ENCODE measurements at places on chromosomes 3 and 15.

DNA sequence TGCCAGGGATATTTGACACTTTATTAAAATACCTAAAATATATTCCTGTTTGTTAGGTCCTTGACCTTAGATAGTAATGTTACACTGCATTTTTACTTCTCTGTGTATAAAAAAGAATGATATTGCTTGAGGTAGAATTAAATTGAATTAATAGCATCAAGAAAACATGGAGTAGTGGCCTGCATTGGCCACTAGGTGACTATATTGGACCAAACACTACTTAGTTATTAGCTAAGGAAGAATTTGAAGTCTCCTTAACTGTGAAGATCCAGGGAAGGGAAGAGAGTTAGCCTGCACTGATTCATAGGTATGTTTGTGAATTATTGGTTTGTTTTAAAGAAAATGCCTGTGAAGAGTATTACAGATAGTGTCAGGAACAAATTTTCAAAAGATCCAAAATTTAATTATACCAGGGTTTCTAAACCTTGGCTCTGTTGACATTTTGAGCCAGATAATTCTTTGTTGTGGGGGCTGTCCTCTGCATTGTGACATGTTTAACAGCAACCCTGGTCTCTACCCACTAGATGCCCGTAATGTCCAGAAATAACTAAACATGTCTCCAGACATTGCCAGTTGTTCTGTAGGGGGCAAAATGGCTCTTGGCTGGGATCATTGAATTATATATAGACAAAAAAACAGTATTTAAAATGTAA is 103.6 kb upstream of the THSD4 start:
- peak; percentile 55 for DNase-seq

DNA sequence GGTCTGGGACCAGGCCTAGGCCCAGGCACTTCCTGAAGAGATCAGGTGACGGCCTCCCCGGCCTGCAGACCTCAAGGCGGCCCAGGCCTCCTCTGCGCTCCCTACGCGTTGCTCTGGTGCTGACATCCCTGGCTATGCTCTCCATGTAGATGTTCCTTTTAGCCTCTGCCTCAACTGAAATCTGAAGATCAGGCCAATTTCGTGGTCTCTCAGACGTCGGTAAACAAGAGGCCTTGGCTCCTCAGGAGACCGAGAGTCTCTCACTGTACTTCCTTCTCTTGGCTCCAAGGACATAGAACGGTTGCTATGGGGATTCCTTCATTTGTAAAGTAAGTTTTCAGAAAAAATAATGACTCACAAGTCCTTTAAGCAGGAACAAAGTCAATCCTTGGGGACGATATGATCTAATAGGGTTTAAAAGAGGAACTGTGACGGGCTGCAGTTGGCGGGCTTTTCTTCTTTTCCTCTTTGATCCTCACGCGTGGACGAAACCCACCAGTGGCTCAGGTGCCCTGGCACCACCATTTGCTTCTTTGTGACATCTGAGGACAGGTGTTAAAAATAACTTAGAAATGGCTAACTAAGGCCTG is 55.6 kb upstream of the CGNL1 start:
- DNase-seq = no peak

DNA sequence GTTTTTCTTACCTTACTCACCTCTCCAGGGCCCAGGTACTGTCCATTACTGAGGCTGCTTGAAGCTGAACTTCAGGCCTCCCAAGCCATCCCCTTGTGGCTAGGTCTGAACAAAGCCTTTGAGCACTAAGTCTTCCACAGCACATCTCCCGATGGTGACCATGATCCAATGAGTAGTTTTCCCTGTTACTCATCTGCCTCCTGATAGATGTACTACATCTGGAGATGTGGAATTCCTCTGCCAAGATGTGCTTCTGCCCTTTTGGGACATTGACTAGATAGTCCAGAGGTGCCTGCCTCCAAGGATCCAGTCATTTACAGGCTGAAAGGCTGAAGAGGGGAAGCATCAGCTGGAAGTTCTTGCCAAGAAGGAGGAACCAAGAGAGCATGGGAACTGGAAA is 28.9 kb upstream of the SLC35G2 start:
- no peak for DNase-seq

DNA sequence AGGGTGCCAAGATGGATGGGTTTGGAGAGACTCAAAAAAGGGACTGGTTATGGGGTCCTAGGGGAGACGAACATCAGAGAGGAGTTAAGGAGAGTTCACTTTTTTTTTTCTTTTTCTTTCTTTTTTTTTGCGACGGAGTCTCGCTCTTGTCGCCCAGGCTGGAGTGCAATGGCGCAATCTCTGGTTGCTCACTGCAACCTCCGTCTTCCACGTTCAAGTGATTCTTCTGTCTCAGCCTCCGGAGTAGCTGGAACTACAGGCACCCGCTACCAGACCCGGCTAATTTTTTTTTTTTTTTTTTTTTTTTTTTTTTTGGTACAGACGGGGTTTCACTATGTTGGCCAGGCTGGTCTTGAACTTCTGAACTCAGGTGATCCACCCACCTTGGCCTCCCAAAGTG is 1.2 kb downstream of the SPINT1 start:
- no peak for DNase-seq

DNA sequence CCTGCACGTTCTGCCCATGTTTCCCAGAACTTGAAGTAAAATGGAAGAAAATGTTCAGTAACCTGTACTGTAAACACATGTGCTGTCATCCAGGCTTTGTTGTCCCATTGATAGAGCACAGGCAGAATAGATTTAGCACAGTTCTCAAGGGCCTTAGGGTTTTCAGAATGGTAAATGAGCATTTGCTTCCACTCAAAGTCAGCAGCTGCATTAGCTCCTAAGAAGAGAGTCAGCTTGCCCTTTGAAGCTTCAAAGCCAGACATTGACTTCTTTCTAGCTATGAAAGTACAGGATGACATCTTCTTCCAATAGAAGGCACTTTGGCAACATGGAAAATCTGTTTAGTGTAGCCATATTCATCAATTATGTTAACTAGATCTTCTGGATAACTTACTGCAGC is 76.2 kb upstream of the TMEM108 start:
- no peak for DNase-seq

- no peak for DNase-seq
Measured at GRCh38 chr3:183953471-183954070, 64.1 kb downstream of the ABCC5 start.

DNA sequence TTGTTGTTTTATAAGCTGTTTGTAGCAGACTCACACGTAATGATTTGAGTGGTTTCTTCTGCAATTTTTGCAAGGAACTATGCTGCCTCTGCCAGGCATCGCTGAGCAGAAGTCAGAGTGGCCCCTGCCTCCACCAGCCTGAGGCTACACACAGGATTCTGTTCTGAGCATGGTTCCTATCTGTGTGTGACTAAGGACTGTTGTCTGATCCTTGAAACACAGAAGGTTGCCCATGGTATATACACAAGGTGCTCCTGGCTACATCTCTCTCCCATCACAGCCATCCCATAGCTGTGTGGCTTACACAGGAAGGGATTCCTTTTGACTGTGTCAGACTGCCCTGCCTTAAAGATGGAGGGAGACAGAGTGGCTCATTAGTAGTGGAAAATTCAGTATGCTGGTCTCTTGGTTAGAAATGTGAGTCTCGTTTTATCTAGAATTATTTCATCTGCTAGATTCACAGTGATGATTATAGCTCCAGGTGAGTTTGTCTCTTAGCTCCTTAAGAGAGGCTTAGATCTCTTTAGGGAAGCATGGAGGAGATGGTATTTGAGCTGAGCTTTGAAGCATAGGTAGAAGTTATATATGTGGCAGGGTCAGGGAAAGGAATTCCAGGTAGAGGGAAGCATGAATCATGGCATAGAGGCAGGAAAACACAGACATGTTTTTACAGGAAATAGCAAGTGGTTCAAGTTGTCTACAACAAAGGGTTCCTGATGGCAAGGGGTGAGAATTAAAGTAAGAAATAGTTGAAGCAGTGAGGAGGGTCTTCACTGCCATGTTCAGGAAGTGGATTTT is 37.5 kb downstream of the SNAPC5 start:
- no peak for DNase-seq

GRCh38 chr15:27448986-27449385 is 478.0 kb downstream of the GABRG3 start:
- DNase-seq = no peak

GRCh38 chr3:120753810-120754209 is 11.3 kb downstream of the GTF2E1 start:
- no peak for DNase-seq

DNA sequence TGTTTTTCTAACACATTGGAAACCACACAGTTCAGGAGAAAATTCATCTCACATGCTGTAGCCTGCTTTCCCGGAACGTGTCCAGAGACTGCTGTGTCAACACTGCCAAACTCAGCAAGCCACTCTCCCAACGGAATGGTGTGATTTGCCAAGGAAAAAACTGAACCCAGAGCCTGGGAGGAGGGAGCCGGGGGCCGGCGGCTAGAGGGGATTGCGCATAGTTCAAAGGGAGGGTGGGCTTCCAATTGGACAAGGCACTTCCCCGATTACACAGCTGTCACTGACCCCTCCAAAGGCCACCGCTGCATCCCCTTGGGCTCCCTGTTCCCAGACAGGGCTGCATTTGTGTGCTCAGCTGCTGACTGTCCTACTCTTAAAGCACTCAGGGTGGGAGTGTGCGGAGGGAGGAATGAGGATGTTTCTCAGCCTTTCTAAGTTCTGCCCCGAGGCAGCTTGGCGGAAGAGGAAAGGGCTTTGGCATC is 256.2 kb downstream of the ZNF621 start:
- no peak for DNase-seq

GRCh38 chr3:72085036-72085435 is 300.1 kb upstream of the PROK2 start:
- DNase-seq = no peak

- DNase-seq = no peak
Measured at GRCh38 chr3:58116161-58116955, 94.4 kb downstream of the DNASE1L3 start.

GRCh38 chr3:155871746-155872158 is 1.3 kb downstream of the GMPS start:
- DNase-seq = no peak

DNA sequence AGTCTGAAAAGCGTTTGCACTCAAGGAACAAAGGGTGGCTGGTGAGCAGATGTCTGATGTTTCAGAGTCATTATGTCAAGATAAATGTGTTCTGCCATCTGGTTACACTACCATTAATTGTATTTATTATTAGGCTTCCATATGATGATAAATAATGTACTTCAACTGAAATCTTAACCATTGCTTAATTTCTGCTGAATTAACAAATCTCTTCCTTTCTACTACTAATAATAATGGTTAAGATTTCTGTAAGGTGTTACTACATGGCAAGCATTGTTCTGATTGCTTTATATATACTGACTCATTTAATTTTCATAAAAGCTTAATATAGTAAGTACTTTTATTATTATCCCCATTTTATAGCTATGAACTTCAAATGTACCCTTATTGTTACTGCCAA is 68.4 kb upstream of the GALNT15 start:
- DNase-seq = no peak

GRCh38 chr3:150411976-150412375 is 3.9 kb downstream of the TSC22D2 start:
- DNase-seq = no peak

DNA sequence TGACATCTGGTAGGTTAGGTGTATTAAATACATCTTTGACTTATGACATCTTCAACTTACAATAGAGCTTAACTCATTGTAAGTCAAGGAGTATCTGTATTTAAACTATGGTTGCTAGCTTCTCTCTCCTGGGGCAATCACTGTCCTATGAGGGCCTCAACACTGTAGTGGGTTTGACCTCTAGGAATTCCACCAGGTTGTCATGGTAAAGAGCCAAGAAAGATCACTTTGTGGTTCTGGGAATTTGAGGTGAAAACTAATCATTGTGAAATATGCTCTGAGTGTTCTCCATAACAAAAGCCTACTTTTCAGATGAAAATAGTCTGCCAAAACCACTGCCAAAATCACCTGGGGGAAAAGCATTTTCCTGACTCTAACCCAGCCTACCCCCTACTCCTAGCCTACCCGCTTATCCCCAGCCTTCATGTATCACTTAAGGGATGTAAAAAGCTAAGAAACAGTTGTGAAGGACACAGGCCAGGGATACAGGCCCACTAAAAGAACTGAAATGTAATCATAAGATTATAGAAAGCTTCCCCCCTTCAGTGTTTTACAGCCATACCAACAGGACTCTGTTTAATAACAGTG is 723.8 kb downstream of the MECOM start:
- DNase-seq = no peak

DNA sequence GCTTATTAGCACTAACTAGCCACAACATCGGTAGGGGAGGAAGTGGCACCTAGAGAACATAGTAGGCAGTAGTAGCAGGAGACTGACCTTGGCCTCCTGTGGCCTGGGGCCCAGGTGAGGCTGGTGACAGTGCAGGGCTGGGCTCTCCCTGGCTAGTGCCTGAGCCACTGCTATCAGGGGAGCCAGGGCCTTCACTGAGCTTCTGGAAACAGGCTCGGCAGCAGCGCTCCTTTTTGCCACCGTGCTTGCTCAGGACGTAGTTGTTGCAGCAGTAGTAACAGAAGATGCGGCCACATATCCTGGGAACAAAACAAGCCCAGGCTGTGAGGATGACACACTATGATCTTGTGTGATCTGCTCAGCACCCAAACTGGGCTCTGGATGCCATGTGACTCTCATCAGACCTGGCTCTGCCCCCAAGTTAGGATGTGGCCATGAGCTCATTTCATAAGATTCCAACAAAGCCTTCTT is 15.1 kb downstream of the CXCR6 start:
- no peak for DNase-seq

DNA sequence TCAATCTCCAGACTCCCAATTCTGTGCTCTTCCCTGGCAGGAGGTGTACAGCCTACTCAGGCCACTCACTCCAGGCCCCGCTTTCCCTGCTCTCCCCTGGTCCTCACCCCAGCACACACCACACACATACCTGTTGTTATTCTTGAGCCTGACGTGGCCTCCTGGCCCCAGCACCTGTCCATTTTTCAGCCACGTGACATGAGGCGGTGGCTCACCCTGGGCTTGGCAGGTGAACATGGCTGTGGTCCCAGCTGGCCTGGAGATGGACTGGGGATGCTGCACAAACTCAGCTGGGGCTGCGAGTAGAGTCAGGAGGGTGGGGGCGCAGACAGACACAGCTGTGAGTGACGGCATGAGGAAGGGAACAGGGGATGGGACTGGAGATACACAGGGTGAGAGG is 27.3 kb downstream of the RNU5B-1 start:
- DNase-seq = no peak

- no peak for DNase-seq
Measured at GRCh38 chr3:71645140-71645539, 61.6 kb upstream of the FOXP1 start.

GRCh38 chr3:17207019-17207418 is 322.3 kb downstream of the PLCL2 start:
- no peak for DNase-seq
